Activated gamma-delta T cell treated with Interleukin-2 at 50 U/mL for 16 hours (primary cell): ENCODE measurements at places on chromosomes 3 and 15.

DNA sequence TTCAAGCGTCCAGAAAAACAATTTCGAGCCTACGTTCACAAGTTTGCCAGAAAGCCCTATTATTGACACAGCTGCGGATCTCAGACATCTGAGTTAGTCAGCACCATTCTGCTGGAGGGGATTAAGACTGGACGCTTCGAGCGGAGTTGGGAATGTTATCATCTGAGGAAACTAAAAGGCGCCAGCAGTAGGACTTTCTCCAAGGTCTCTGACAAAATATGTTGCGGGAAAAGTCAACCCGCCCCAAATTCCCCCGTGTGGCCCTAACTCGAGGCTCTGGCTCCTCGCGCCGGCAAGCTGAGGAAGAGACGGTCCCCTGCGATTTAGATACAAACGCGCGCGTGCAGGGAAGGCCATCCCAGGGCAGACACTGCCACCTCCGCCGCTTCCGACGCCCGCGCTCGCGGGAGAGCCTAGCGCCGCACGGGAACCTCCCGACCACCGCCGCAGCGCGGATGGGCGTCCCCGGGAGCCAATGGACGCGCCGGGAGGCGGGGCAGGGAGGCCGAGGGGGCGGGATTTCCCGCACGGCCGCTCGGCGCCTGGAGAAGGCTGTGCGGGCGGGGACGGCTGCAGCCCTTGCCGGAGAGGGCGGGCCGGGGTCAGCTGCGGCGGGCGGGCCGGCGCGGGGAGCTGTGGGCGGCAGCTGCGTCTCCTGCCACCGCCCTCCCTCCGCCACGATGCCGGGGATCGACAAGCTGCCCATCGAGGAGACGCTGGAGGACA, at the start of gene APPL1:
TSS of gene APPL1 (plus strand) at position 526 of the 726 bp plus-strand sequence. CDS start at position 681, 155 bp downstream.
- peak; percentile 82 for DNase-seq

DNA sequence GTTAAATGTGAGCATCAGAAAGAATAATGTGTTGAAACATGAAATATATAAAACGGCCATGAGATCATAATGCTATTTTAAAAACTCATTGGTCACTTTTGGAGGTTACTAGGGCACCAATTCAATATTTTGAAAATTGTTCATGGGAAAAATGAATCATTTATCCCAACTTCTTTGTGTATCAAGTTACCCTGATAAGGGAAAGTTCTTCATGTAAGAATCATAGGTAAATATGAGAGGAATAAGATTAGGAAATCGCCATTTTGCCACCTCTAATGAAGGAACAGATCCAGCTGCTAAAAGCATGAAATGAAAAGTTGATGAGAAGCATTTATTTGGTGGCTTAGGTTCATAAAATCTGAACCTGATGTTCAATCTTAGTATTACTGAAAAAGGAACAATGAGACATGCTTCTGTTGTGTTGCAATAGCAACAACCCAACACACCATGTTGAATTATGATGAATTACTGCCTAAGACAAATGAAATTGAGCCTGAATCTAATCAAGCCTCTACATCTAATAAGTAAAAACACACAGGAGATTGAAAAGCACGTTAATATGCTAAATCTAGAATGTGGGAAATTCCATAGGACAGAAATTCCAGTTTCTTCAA, 32.5 kb downstream of the ABHD5 start:
- DNase-seq: no peak

- DNase-seq: no peak
Observed at GRCh38 chr3:5304789-5305683, 117.5 kb downstream of the EDEM1 start.

DNA sequence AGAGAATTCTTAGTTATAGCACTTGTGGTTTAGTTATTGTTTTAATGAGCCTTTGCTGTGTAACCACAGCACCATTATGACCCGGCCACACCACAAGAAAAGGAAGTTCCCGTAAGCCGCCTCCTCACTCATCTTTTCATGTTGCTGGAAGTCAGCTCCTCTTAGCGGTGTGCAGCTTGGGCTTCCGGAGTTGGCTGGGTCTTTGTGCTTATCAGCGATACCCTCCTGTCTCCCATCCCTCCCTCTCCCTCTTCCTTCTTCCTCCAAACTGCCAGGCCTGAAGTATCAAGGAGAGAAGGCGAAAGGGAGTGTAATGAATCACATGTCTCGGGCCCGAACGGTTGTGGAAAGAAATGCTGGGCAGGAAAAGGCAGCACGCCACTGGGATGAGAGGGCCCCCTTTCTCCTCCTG, 353.5 kb downstream of the MCTP2 start:
- peak; percentile 38 for DNase-seq

- DNase-seq: no peak
Observed at GRCh38 chr3:58386626-58387365, 46.8 kb downstream of the PDHB start.

GRCh38 chr3:45807133-45807532, 10.8 kb upstream of the SLC6A20 start:
- DNase-seq: no peak

DNA sequence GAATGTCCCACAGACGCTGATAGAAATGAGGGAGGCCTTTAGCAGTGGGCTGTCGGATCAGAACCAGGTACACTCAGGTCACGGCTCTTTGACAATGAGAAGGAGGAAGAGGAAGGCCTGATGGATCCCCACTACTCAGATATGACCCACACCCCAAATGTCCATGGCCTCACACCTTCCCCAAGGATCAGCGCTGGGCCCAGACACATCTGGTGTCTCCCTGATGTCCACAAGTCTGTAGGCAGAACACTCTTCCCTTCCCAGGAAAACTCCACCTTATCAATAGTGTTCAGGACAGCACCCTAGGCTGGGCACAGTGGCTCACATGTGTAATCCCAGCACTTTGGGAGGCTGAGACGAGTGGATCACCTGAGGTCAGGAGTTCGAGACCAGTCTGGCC, 33.3 kb upstream of the SFMBT1 start:
- no peak for DNase-seq

- no peak for DNase-seq
Observed at GRCh38 chr3:152222327-152222726, 46.4 kb upstream of the MBNL1 start.

DNA sequence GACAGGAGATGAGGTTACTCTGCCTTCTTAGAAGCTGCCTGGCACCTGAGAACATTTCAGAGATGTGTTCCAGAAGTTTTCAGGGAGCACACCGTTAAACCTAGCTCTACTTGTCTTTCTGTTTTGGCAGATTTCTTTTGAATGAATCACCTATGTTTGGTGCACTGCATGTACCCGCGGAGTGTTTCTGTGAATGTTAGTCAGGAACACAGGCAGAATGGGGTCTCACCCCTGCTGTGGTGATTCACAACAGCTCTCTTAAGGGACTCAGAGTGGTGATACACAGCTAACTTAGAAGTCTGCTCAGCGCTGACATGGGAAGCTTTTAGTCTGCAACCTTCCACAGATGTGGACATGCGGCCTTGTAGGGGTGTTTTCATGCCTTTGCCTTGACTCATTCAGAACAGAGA, 24.0 kb downstream of the TSEN2 start:
- no peak for DNase-seq

DNA sequence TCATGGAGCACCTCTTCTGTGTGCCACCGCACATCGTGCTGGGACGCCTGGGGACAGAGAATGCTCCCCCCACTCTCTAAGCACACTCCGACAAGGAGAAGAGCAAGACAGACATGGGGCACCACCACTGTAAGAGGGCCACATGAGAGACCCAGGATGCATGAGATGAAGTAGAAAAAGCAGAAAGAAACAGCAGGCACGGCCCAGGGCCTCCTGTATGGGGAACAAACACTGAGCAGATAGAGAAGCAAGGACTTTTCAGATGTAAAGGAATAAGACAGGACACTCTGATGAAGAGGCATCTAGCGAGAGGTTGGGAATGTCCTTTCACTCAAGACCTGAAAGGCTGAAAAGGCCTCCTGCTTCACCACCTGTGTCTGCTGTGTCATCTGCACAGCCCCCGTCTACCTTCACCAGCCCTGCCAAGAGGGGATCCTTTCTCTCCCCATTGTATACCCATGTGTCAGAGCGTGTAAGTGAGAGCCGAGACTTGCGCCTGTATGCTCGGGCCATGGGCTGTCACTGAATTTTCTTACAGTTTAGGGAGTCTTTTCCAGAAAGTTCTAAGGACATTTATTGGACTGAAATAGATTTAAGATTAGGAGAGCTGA, 125.6 kb downstream of the LRRK1 start:
- no peak for DNase-seq

DNA sequence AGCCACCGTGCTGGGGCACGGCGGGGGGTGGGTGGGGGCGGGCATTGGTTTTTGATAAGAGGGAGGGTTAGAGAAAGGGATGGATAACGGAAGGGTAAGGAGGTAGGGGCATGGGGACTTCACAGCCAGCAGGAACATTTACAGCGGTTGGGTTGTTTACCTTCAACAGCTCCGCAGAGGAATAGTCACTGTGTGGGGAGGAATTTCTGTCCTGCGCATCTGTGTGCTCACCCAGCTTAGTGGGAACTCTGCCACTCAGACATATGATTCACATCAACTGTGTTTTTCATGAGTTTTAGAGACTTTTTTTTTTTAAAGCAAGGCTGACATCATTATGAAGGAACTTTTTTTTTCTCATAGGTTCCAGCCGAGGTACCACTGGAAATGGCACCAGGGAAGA, 19.6 kb downstream of the CHRD start:
- no peak for DNase-seq

DNA sequence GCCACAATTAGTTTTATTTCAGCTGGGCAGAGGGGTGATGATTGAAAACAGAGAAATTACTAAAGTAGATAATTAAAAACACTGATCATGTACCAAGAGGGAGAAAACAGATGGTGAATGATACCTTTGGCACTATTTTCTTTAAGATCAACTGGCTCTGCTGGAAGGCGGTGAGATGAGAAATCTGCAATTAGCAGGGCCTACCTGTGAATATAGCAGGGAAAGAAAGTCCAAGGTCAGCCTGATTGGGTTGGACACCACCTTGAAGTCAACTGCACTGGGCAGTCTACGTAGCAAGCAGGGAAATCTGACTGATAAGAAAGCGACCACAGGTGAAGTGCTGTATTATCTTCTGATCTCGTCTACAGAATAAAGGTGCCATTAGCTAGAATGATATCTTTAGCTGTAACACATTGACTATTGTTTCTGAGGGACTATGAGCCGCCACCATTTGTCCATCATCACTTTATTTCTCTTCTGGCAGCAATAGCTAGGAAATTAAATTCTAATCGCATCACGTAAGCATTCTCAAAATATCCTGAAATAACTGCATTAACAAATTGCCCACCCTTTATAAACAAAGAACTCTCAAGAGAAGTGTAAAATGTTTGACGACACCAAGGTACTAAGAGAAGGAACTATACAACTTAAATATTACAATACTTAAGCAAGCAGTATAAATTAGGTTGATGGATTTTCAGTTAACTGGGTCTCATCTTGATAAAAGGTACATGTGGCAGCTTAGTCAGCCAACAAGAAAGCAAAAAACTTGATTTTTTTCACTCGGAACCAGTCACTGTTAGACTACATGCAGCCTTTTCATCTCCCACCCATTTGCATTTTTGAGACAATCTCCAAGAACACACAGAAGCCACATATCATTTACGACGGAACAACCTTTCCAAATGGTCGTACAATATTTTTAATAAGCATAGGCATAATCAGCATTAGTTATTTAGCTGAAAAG, 1.3 kb downstream of the NEDD4 start:
- DNase-seq: no peak

DNA sequence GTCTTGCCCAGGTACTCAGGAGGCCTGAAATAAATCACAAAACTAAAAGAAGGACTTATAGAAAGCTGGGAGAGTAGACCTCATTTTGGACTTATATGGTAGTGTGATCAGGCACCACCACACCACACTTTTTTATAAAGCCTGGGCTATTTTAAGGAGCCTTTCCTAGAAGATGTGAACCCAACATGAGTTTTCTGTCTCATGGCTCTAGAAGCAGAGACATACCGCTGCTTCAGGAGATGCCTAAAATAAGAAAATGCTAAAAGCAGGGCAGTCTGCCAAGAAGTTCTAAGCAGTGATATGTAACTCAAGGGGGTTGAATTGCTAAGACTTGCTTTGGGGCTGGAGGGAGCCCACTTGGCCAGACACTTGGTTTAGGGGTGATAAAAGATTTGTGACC, 49.6 kb downstream of the SUMF1 start:
- no peak for DNase-seq

DNA sequence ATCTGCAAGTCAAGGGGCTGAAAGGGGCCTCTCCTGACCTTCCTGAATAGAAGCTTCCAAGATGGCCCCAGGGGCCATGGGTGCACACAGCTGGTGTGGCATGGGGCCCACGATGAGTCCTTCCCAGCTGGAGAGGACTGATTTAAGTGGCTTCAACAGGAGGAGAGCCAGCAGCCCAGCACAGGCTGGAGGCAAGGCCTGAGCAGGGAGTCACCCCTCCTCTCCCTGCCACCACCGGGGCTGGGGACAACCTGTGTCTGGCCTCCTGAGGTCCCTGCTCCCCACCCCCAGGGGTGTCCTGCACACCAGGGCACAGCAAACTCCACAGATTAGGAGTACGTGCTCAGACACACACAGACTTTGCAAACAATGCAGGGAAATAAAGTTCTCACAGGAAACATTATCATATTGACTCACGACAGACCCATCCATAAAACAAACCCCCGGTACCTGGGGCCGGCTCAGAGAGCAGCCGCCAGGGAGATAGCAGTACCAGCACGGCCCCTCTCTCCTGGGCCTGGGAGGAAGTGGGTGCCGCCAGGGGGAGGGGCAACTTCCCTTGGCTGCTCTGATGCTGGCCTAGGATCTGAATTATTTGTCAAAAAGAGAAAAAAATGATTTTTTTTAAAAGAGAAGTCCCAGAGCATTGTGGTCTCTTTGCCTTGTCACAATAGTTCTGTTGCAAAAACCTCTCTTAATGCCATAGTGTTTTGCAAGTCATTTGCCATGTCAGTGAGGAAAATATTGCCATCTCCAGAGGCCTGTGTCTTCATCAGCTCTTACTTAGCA, 21.9 kb upstream of the TSEN2 start:
- DNase-seq: peak; percentile 24

DNA sequence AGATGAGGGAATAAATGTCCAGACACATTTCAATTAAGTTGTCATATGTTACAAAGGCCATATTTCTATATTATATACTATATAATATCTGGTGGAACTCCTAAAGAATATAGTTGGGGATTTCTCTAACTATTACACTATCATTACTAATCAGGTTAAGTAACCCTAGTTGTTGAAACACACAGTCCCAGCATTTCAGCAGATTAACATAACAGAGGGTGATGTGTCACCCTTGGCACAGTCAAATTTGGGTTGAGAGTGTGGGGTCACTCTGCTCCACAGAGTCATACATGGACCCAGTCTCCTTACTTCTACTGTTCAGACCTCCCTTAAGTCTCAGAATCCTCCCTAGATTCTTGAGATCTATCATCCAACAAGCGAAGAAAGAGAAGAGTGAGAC, 496.4 kb upstream of the MDFIC2 start:
- no peak for DNase-seq

GRCh38 chr15:38885471-38885952, 320.9 kb upstream of the RASGRP1 start:
- DNase-seq: no peak

- no peak for DNase-seq
Observed at GRCh38 chr3:16885593-16886302, 993 bp downstream of the PLCL2 start.
